ENCODE measurements at places on chromosomes 3 and 15.
A peak's percentile ranks its signal among the peaks of the same experiment; 100 is the strongest.

- peak; percentile 26 for DNase-seq
Observed at GRCh38 chr3:98027085-98027446, 8.0 kb downstream of the GABRR3 start.

- no peak for DNase-seq
Observed at GRCh38 chr3:188697127-188697526, 474.6 kb upstream of the TPRG1 start.

GRCh38 chr3:23762214-23762613 is 43.5 kb upstream of the UBE2E1 start:
- no peak for DNase-seq

- no peak for DNase-seq
Observed at GRCh38 chr3:33194303-33194702, 24.3 kb downstream of the SUSD5 start.
